ENCODE measurements at places on chromosomes 16 and 17. TPM values are rescaled to one million over a fixed set of nuclear protein-coding genes. Genes with fewer than 3 reads are reported as not detected.

TM4SF5 gene
- not detected for total RNA-seq

OR4D1 gene
- total RNA-seq, result not detected

HSPB9 gene
- not detected for total RNA-seq

GGT6 gene
- not detected for total RNA-seq

BLMH gene
- total RNA-seq, result 58.2 TPM

TAF1C gene
- total RNA-seq, result 24.3 TPM

C17orf58 gene
- 11.4 TPM for total RNA-seq

SOCS1 gene
- 2.1 TPM for total RNA-seq

NXN gene
- 25.7 TPM for total RNA-seq

COX6A2 gene
- total RNA-seq, result not detected

FKBP10 gene
- total RNA-seq, result 164 TPM

KRTAP2-1 gene
- total RNA-seq, result not detected

PITPNM3 gene
- total RNA-seq, result 0.15 TPM

DOC2A gene
- total RNA-seq, result 0.76 TPM

MYH1 gene
- total RNA-seq, result not detected

CD300E gene
- not detected for total RNA-seq

ZNF205 gene
- 29.9 TPM for total RNA-seq

HSD17B2 gene
- 1.9 TPM for total RNA-seq

OTOA gene
- total RNA-seq, result 0.15 TPM

TP53TG3 gene
- total RNA-seq, result not detected

SULT1A4 gene
- total RNA-seq, result 3.6 TPM

PYY gene
- total RNA-seq, result not detected

TP53TG3C gene
- not detected for total RNA-seq

PYCARD gene
- 95.5 TPM for total RNA-seq

KRT222 gene
- total RNA-seq, result not detected

NAGS gene
- total RNA-seq, result 3.2 TPM

TMEM235 gene
- total RNA-seq, result 0.46 TPM

NPIPB13 gene
- total RNA-seq, result 0.65 TPM

UTS2R gene
- not detected for total RNA-seq

Measured in epithelial cell of umbilical artery (primary cell).